GM10248 (cell line): ENCODE measurements at places on chromosomes 4 and X.

- no peak for DNase-seq
These were observed at the start of gene FAM133A for GRCh38 chrX:93673869-93674271. FAM133A (plus strand) TSS chrX:93674206; CDS start chrX:93709420, 35,214 bp downstream.

GRCh38 chr4:84750260-84750959 lies 167.5 kb downstream of the CDS1 start:
- peak; percentile 26 for DNase-seq

GRCh38 chr4:20252656-20253282 lies 1.1 kb downstream of the SLIT2 start:
- DNase-seq: peak; percentile 18

DNA sequence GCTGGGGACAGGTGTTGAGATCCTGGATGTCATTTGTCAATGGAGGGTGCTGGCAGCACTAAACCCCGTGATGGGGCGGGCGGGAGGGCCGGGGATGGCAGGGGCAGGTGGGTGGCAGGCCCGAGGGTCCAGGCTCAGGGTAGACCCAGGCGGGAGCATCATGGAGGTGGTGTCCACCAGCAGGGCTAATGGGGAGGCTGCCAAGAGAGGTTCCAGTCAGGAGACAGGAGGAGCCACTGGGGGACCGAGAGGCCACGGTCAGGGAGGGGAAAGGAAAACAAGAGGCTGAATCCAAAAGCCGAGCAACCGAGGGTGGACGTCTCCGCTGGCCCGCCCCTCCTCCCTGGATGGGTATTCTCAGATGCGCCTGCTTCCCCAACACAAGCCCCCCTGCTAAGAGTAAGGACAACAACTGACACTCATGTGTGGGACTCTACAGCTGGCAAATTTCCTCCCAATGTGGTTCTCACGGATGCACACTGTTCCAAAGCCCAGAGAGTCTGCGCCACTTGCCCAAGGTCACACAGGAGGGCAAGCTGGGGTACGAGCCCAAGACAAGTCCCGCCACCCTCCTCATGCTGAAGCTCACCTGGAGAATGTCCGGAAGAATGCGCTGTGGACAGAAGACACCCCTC lies 132.0 kb downstream of the CPZ start:
- no peak for DNase-seq

- no peak for DNase-seq
These were observed 55.3 kb downstream of the ZFYVE28 start for GRCh38 chr4:2363056-2363721.

GRCh38 chr4:26999689-27000088 lies 139.0 kb downstream of the STIM2 start:
- no peak for DNase-seq

DNA sequence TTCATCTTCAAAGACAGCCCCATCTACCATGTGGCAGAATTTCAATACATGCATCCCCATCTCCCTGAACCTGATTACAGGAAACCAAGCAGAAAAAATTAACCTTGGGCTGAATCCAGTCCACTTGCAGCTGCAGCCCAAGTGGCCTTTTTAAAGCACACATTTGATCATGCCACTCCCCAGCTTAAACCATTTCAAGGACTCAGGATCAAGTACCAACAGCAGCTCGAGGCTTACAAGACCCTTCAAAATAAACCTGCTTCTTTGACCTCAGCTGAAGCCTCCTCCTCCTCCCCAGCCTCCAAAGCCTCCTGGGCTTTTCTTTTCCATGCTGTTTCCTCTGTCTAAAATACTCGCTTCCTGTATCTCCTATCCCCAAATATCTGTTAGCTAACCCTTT lies 50.7 kb upstream of the KIT start:
- DNase-seq: no peak

DNA sequence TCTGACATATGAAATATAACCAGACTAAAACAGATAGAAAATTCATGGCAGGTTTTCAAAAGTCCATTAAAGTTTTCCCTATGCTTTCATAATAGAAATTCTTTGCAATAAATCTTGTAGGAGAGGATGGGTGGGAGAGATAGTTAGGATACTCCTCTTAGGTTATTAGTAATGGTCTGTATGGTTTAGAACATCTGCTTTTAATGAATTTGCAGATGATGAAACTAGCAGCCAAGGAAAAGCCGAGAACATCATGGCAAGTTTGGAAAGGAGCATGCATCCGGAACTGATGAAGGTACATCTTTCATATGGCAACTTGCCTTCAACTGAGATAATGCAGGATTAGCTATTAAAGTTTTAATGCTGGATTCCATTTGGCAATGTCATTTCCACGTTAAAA lies 70.7 kb downstream of the DOCK11 start:
- DNase-seq: no peak

- DNase-seq: no peak
These were observed 588.3 kb downstream of the SPRY1 start for GRCh38 chr4:123984886-123985285.

- DNase-seq: peak; percentile 5
These were observed 84.3 kb downstream of the NBDY start for GRCh38 chrX:56813318-56813837.

GRCh38 chr4:48640699-48641098 lies 139.4 kb downstream of the FRYL start:
- DNase-seq: no peak

GRCh38 chr4:123616951-123617461 lies 220.4 kb downstream of the SPRY1 start:
- no peak for DNase-seq

DNA sequence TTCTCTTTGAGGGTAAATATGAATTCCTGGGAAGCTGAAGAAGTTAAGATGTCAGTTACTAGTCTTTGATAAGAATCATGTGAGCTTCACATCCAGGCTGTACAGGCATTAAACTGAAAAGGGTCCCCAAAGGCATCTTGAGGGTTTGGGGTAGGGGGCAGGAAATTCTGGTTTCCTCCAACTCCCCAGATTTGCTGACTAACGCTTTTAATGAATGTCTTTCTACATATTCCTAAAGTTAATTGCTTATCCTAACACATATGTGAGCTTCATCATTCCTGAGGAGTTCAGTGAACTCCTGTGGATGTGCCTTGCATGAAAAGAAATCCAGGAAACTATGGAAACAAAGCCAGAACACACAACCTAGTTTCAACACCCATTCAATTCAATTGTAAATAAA lies 73.8 kb upstream of the GAB1 start:
- DNase-seq: no peak

GRCh38 chr4:8290701-8290970 lies 21.1 kb downstream of the HTRA3 start:
- DNase-seq: no peak

DNA sequence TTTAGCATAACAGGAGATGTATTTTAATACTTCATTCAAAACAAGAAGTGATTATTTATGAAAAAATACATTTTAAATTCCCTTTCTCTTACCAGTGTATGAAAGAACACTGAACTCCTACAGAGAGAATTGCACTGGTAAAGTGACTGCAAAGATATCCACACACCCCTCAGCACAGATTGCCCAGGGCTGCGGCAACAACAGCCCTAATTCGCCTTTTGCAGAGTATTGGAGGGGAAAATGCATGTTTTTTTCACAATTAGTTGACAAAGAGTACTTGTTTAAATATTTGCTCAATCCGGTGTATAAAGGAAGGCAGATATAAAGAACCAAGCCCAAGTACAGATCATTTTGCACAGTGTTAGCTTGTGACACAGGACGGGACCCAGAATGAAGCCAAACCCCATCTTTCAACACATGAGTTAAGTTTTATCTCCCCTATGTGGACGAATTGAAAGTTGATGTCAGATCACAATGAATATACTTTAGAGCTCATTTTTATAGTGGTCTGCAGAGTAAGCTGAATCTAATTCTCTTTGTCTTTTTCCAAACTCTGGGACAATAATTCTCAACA lies 551.4 kb upstream of the IGFBP7 start:
- DNase-seq: no peak

DNA sequence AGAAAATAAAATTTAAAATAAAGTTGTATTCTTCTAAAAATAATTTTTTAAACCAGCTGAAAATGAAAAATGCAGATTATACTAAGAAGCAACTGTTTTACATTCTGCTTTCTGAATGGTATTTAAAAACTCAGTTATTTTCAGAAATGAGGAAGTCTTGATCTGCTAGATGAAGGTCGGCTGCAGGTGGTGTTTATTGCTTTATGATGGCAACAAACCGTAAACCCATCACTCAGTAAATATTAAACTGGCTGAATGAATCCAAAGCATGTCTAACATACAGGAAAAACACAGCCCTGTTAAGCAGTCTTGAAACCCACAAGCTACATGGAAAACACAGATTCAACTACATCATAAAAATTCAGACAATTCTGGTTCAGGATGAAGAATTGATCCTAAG lies 29.3 kb downstream of the DYNLT3 start:
- peak; percentile 22 for DNase-seq

DNA sequence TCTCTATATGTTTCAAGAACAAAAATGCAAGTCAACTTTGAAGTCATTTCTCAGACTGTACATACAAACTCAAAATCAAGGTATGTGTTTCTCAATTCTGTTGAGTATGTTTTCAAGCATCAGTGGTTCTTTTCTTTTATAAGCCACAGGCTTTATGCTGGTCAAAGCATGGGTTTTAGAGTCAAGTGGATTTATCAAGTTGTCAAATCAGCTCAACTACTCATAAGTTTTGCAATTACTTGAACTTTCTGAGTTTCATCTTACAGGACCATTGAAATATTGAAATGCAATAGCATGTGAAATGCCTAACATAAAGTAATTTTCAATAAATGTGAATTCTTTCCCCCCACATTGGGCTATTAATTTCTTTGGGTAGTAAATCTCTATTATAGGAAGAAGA lies 239.9 kb upstream of the DKK2 start:
- DNase-seq: no peak

DNA sequence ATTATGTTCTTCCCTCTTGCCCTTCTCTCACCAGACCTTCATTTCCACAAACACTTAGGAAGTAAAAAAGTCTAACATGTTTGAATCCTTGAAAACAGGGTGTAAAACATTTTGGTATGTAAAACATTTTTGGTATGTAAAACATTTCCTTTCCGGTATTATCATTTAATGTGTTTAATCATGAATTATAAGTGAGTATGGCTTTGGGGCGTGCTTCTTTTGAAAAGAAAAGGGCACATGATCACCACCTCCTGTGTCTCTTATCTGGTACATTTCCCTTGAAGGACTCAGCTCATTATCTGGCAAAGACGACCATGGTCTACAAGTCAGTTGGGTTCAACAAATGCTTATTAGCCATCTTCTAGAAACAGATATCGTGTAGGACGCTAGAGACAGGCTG lies 283.6 kb downstream of the FRMPD4 start:
- DNase-seq: no peak

GRCh38 chr4:159979351-159979750 lies 876.5 kb downstream of the RAPGEF2 start:
- no peak for DNase-seq

GRCh38 chr4:15552557-15553362 lies 83.1 kb downstream of the CC2D2A start:
- no peak for DNase-seq

DNA sequence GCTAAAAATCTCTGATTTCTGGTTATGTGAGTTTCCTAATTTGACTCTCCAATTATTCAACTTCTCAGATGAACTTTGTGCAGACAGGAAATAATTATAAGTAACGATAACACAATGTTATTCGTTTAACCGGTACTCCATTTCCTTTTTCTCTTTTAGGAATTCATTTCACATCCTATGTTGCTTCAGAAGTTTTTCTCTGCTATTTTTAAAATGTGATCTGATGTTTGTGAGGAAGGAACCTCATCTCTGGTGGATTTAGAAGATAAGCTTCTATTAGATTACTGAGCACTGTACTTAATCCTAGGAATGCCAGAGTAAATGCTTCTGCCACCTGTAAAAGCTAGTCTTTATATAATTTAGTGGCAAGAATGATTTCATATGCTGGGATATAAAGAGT lies 116.0 kb upstream of the ETNPPL start:
- no peak for DNase-seq

- no peak for DNase-seq
These were observed 497.7 kb downstream of the IDS start for GRCh38 chrX:149007423-149007822.

DNA sequence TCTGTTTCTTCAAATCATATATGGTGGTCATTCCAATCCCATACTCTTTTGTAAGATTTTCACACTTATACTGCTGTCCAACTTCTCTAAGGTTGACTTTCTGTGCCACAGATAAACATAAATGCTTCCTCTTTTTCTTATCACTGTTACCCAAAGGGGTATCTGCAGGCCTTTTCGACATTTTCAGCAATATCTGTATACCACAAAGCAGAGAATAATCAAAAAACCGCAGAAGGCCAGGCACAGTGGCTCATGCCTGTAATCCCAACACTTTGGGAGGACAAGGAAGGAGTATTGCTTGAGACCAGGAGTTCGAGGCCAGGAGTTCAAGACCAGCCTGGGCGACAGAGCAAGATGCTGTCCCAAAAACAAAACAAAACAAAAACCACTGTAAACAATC lies 3.1 kb upstream of the RFC1 start:
- DNase-seq: no peak

DNA sequence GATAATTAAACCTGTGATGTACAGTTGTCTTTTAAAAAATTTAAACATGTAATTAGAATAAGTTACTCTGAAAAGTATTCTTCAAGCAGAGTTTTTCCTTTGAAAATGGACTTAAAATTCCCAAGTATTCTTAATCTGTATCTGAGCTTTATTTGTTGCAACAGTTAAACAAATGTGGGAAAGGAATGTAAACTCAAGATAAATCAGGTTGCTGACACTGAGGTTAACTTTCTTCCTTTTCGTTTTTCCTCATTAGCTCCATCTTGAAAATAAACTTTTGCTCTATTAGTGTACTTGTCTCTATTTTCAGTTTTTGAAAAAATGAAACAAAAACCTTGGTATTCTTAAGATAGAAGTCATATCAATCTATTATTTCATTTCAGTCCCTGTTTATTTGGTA lies 144.5 kb upstream of the BMPR1B start:
- DNase-seq: no peak

DNA sequence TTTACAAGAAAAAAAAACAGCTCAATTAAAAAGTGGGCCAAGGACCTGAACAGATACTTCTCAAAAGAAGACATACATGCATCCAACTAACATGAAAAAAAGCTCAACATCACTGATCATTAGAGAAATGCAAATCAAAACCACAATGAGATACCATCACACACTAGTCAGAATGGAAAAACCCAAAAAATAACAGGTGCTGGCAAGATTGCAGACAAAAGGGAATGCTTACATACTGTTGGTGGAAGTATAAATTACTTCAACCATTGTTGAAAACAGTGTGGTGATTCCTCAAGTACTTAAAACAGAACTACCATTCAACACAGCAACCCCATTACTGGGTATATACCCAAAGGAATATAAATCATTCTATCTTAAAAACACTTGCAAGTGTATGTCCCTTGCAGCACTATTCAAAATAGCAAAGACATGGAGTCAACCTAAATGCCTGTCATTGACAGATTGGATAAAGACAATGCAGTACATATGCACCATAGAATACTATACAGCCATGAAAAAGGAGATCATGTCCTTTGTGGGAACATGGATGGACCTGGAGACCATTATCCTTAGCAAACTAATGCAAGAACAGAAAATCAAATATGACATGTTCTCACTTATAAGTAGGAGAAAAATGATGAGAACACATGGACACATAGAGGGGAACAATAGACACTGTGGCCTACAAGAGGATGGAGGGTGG lies 97.6 kb downstream of the RAB28 start:
- no peak for DNase-seq

GRCh38 chr4:67522230-67522629 lies 23.1 kb downstream of the CENPC start:
- no peak for DNase-seq
